ENCODE measurements at places on chromosomes 6 and 20.

- no peak for DNase-seq
These were observed 160.5 kb downstream of the THBS2 start for GRCh38 chr6:169093066-169093723.

GRCh38 chr6:56875523-56875922 is 79.4 kb upstream of the BEND6 start:
- DNase-seq, result no peak

DNA sequence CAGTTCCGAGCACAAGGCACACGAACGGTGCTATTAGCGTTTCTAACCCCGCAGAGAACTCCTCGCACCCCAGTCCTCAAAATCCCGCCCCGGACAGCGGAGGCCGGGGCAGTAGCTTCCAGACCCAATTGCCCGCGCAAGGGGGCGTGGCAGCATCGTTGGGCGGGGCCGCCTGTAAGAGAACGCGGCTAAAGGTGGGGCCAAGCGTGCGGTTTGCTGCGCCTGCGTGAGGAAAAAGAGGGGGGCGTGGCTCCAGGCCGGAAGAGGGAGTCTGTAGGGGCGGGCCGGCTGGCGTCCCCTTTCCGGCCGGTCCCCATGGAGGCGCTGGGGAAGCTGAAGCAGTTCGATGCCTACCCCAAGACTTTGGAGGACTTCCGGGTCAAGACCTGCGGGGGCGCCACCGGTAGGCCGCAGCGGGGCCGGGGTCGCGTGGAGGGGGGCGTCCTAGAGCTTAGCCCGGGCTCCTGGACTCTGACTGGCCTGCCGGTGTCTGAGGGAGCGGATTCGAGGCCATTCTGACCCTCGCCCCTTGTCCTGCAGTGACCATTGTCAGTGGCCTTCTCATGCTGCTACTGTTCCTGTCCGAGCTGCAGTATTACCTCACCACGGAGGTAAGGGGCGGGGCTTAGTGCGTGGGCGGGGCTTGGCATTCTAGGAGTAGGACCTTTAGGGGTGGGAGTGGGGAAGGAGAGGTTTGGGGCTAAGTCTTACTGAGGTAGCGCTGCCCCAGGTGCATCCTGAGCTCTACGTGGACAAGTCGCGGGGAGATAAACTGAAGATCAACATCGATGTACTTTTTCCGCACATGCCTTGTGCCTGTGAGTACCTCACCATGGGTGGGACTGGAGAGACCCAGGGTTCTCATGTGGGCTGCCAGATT is at the start of gene ERGIC3:
Gene ERGIC3 (plus strand): TSS at position 296 of the 880 bp plus-strand sequence. CDS start 20 bp downstream, at position 316.
- peak; percentile 99 for DNase-seq

- DNase-seq, result no peak
These were observed 200.3 kb upstream of the PRND start for GRCh38 chr20:4521170-4521968.

GRCh38 chr20:25282796-25283195 is 34.9 kb downstream of the PYGB start:
- DNase-seq, result no peak

GRCh38 chr6:5763871-5764270 is 242.9 kb downstream of the NRN1 start:
- DNase-seq, result no peak

DNA sequence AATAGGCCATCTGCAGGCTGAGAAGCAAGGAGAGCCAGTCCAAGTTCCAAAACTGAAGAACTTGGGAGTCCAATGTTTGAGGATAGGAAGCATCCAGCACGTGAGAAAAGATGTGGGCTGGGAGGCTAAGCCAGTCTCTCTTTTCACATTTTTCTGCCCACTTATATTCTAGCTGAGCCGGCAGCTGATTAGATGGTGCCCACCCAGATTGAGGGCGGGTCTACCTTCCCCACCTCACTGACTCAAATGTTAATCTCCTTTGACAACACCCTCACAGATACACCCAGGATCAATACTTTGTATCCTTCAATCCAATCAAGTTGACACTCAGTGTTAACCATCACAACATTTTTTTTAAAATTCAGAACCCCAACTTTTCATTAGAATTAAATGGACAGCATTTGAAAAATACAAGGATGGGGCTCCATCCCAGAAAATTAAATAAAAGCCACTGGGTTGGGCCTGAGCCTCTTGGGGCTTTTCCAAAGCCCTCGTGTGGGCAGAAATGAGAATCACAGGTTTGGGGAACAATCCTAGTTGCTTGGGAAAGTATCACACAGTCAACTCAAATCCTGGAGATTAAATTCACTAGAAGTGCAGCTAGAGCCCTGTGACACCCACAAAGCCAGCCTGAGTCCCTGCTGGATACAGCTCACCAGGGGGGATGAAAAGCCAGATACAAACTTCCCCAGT is 2.2 kb downstream of the CLDN20 start:
- no peak for DNase-seq

GRCh38 chr20:53972179-53972578 is 98.2 kb downstream of the BCAS1 start:
- DNase-seq, result no peak

GRCh38 chr6:146805546-146806325 is 207.0 kb downstream of the ADGB start:
- DNase-seq, result no peak

- no peak for DNase-seq
These were observed 107.1 kb downstream of the UBE3D start for GRCh38 chr6:82958551-82958950.

DNA sequence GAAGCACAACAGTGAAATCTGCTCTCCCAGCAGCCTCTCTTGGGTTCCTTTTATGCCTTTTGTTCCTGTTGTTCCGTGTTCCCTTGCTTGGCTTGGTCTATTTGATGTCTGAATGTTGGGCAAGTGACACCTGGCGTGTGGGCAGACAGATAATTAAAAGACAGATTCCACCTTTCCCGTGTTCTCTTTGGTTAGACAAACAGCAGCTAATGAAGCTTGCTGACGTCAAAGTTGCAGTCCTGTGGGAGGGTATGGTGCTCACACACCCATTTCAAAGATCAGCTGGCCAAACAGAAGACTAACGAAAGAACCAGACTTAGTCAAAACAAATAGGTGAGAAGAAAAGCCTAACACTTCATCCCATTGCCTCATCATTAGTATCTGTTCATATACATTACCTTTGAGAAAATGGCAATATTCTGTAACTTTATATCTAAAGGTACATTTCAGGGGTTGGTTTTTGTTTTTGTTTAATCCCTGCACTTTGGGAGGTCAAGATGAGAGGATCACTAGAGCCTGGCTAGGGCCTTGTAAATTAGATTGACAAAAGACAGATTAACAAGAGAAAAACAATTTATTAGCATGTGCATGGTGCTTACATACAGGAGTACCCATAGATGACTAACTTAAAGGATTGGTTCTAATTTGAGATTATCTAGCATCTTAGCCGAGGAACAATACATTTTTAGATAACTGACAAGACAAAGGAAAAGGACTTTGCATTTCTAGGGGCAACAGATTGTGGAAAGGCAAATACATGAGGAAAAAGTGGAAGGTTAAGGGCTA is 48.9 kb upstream of the TNFRSF21 start:
- no peak for DNase-seq

- DNase-seq, result peak; percentile 8
These were observed 584 bp downstream of the KIF13A start for GRCh38 chr6:17986656-17987446.

DNA sequence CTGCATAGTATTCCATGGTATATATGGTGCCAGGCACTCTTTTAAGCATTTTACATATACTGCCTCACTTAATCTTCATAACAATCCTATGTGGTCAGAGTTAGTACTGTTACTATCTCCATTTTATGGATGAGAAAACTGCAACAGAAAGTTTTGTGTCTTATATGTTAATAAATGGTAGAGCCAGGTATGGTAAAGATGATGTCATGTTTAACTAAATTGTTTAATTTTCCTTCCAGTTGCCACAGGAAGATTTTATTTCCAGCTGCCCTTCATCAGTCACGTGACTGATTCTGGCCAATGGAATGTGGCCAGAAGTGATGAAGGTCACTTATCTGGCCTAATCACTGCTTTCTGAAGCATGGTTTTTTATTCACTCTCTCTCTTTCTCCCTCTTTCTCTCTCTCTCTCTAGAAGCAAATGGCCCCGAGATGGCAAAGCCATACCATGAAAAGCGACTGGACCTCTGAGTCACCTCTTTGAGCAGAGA is 75.7 kb upstream of the BTBD3 start:
- DNase-seq, result no peak

GRCh38 chr6:109483735-109484057 is 677 bp upstream of the ZBTB24 start:
- no peak for DNase-seq

GRCh38 chr6:11785415-11785773 is 6.8 kb upstream of the ADTRP start:
- DNase-seq, result no peak

GRCh38 chr20:53809728-53810365 is 216.2 kb upstream of the ZNF217 start:
- DNase-seq, result no peak

DNA sequence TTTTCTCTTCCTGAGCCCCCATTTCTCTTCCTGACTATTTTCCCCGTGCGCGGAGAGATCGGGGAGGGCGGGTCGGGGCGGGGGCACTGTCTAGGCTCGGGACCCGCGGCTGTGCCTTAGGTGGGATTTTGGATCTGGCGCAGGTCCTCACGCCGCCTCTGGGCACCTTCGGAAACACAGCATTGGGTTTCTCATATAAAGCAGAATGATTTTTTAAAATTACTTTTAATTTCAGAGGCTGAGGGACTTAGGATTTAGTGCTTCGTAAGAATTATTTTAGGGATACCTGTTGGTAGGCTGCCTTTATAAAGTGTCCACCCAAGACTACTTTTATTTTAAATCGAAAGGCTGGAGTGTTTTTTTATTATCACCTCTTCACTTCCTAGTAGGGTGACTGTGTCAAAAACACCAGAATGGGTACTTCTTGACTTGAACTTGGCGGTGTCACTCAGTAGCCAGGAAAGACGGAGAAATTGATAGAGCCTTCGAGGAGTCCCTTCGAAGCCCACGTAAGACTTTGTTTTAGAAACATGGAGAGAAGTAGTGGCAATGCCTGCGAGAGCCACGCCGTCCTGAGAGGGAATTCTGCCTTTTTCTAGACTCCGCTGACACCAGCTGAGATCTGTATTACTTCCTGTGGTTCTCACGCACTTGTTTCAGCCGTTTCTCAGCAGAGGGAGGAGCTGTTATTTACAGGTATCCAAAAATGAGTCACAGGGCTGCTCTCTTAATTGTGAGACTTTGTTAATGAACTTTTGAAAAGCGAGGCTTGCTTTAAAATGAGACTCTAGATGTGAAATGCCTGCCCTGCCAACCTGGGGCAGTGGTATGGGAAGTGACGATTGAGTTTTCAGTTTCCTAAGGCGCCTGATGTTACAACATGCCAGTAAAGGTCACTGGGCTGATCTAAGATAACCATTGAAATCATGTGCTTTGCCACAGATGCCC is 667 bp downstream of the STX11 start:
- peak; percentile 63 for DNase-seq

DNA sequence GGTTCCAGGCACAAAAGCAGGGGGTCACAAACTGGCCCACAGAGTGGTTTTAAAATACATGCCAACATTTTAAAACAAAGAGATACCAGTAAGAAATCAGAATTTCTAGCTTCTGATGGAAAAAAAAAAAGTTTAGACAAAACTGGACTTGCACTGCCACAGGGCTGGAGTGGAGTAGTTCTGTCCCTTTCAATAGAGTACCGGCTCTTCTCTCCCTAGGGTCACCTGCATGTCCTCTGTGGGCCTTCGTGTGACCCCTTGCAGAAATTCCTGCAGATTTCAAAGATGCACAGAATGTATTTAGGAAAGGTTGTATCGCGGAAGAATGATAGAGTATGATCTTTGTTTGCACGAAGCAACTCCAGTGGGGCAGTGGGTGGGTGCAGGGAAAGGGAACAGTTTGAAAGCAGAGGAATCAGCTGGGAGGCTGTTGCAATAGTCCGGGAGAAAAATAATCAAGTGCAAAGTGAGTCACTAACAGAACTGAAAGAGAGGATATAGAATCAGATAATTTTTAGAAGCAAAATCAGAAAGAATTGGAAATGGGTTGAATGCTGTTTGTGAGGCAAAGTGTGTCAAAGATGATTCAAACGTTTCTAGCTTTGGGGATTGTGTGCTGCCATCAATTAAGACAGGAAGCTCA is 97.3 kb upstream of the STXBP5 start:
- DNase-seq, result no peak

DNA sequence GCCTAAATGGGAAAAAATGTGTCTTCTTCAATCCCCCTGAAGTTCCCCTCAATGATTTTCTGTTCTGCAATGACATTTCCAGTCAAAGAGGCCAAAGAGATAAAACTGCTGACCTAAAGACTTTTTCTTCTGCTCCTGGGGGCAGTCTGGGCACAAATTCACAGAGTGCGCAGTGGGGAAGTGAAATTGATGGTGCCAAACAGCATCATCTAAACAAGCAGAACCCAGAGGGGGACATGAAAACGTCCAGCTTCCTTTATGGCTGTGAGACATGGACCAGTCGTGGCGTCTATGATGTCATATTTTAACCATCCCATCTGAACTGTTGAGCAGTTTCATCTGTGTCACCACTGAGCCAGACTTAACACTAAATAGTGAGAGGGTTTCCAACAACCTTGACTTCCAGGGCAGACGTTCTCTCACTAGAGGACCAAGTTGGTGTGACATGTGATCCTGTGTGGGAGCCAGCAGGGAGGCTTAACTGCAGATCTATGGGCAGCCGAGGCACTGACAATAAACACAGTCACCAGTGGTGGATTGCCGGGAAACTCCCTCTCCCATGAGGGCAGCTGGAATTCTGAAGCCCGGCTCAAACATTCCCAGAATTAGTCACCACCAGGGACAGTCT is 12.4 kb downstream of the SCML4 start:
- no peak for DNase-seq

All from activated CD4-positive, alpha-beta T cell treated with anti-CD3 and anti-CD28 coated beads, Interleukin-2, amount 50 U/mL, for 48 hours (primary cell).